Body of pancreas (tissue), 4 donors: ENCODE measurements at places on chromosomes 3 and 15. TPM values are rescaled to one million over a fixed set of nuclear protein-coding genes. Genes with fewer than 3 reads are reported as not detected.
A peak's percentile ranks its signal among the peaks of the same experiment; 100 is the strongest.

SLC28A1 gene
- not detected for total RNA-seq

C3orf22 gene
- total RNA-seq = not detected

TRH gene
- total RNA-seq = not detected

- no peak for DNase-seq
- no peak overlapping the region for H3K4me3 ChIP-seq
- peaks cover 15% of the 10 kb centered on the region for H3K4me1 ChIP-seq
- no peak overlapping the region for H3K27ac ChIP-seq
Measured at GRCh38 chr3:53777468-53777867, 68.8 kb downstream of the CHDH start.

CYP1A1 gene
- total RNA-seq = 1.6 TPM

DNA sequence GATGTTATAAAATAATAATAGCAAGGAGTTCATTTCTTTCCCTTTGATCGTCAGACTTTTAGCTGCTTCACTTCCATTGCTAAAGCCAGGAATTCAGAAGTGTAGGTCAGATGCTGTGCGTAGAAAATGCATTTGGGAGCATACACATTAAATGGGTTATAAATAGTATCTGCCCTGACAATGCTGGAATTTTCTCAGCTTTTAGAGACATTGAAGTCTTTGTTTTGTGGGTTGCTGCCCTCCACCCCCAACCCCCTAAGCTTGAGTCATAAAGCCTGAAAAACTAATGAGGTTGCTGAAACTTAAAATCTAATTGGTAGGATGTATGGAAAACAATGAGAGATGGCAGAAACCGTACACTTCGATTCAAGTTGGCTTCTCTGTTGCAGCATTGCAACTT lies 81.9 kb downstream of the MITF start:
- no peaks in the 10 kb centered on the region for H3K27me3 ChIP-seq
- H3K36me3 ChIP-seq = no peaks in the 10 kb centered on the region
- H3K27ac ChIP-seq = no peak overlapping the region
- no peak overlapping the region for H3K4me3 ChIP-seq

PLA2G4D gene
- total RNA-seq = not detected

DNA sequence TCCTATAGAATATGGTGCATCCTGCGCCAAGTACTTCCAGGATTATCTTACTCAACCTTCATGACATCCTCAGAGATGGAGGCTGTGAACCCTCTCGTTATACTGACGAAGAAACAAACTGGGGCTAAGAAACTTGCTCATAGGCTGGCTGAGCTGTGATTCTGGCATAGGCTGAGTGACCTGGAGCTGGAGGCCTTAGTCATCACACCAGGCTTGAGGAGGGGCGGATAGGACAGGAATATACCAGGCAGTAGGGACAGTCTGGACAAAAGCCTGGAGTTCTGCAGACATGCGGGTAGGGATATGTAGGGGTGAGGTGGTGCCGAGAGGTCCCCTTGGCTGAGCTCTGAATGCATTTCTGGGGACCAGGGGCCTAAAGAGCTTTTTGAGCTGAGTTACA lies 18.1 kb downstream of the HEMK1 start:
- no peaks in the 10 kb centered on the region for H3K27me3 ChIP-seq
- H3K4me3 ChIP-seq = no peak overlapping the region
- H3K36me3 ChIP-seq = no peaks in the 10 kb centered on the region
- no peak overlapping the region for H3K27ac ChIP-seq
- peaks cover 85% of the 10 kb centered on the region for H3K4me1 ChIP-seq
- DNase-seq = no peak

- no peaks in the 10 kb centered on the region for H3K36me3 ChIP-seq
- no peak for DNase-seq
- no peak overlapping the region for H3K4me3 ChIP-seq
- H3K4me1 ChIP-seq = no peaks in the 10 kb centered on the region
Measured at GRCh38 chr3:160205606-160206005, 19.6 kb upstream of the C3orf80 start.

C2CD4A gene
- 1.6 TPM for total RNA-seq

GRCh38 chr15:37107071-37107743 lies 6.9 kb upstream of the MEIS2 start:
- DNase-seq = no peak
- H3K27me3 ChIP-seq = no peaks in the 10 kb centered on the region
- no peaks in the 10 kb centered on the region for H3K36me3 ChIP-seq
- no peak overlapping the region for H3K4me3 ChIP-seq
- peaks cover 17% of the 10 kb centered on the region for H3K4me1 ChIP-seq
- no peak overlapping the region for H3K27ac ChIP-seq

CCR4 gene
- total RNA-seq = not detected

CXCR6 gene
- total RNA-seq = 2.9 TPM

C15orf62 gene
- total RNA-seq = not detected

GOLGA6A gene
- total RNA-seq = not detected

GRCh38 chr3:115725800-115726199 lies 102.5 kb downstream of the GAP43 start:
- no peaks in the 10 kb centered on the region for H3K36me3 ChIP-seq
- H3K27ac ChIP-seq = no peak overlapping the region
- no peaks in the 10 kb centered on the region for H3K27me3 ChIP-seq
- no peak for DNase-seq
- no peak overlapping the region for H3K4me3 ChIP-seq

GRCh38 chr3:37504583-37505357 lies 330.4 kb upstream of the LRRFIP2 start:
- no peaks in the 10 kb centered on the region for H3K36me3 ChIP-seq
- H3K27ac ChIP-seq = no peak overlapping the region
- no peaks in the 10 kb centered on the region for H3K27me3 ChIP-seq
- H3K4me3 ChIP-seq = no peak overlapping the region
- no peaks in the 10 kb centered on the region for H3K4me1 ChIP-seq

GRCh38 chr15:43519196-43519595 lies 1.8 kb downstream of the MAP1A start:
- H3K27me3 ChIP-seq = no peaks in the 10 kb centered on the region
- no peak overlapping the region for H3K4me3 ChIP-seq
- no peaks in the 10 kb centered on the region for H3K4me1 ChIP-seq
- no peak for DNase-seq

DNA sequence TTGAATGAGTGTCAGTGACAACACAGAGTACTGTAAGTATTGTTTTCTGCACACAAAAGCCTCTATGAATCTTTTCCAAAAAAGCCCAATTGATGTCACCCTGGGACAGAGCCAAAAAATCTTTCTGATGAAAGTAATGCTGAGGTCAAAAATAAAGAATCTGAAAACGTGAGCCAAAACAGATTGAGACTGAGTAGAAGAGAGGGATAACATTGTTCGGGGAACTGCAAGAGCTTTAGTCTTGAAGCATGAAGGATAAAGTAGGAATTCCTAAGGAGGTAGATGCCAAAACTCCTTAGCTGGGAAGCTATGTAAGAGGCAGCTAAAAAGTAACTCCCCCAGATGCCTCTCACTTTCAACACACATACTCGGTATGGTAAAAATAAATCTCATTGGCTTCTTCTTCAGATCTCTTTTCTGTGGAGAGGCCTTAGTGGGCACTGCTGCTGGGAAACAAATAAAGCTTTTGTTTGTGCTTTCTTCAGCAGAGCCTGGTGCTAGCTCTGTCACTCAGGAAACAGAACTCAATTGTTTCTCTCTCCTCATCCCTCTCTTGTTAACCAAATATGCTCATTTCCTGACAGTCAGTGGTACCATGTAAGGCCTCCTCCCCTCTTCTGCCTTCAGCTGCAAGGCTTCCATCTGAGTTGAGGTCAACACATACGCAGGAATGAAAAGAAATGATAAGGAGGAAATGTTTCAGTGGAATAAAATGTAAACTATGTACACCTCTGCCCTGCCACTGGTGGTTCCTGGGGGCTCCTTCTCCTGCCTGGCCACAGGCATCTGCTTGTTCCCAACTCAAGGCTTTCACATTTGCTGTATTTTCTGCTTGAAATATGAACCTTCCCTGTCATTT lies 58.1 kb downstream of the CD200 start:
- no peaks in the 10 kb centered on the region for H3K4me1 ChIP-seq
- H3K27me3 ChIP-seq = no peaks in the 10 kb centered on the region
- H3K27ac ChIP-seq = no peak overlapping the region
- no peaks in the 10 kb centered on the region for H3K36me3 ChIP-seq
- no peak for DNase-seq

DNA sequence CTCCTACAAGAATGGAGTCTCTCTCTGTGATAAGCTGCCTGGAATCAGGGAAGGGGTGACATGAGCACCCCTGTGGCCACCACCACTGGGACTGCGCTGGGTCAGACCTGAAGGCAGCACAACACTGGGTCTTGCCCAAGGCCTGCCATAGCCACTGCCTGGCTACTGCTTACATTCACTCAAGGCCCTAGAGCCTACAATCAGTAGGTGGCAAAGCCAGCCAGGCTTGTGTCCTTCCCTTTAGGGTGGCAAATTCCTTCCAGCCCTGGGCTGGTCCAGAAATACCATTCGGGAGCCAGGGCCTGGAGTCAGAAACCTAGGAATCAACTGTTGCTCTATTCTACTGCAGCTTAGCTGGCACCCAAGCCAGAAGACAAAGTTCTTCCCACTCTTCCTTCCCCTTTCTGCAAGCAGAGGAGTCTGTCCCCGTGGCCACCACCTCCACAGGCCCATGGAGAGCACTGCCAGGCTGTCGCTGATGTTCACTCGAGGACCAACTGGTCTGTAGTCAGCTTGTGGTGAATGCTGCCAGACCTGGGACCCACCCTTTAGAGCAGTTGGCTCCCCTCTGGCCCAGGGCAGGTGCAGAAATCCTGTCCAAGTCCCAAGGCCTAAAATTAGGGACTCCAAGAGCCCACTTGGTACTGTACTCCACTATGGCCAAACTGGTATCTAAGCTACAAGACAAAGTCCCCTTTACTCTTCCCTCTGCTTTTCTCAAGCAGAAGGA lies 307.4 kb downstream of the THSD4 start:
- H3K4me1 ChIP-seq = no peaks in the 10 kb centered on the region
- H3K4me3 ChIP-seq = no peak overlapping the region
- H3K36me3 ChIP-seq = no peaks in the 10 kb centered on the region
- no peak overlapping the region for H3K27ac ChIP-seq
- no peaks in the 10 kb centered on the region for H3K27me3 ChIP-seq
- no peak for DNase-seq

SCAANT1 gene
- total RNA-seq = not detected

GRCh38 chr3:127002195-127003174 lies 19.6 kb downstream of the PLXNA1 start:
- no peak overlapping the region for H3K4me3 ChIP-seq
- H3K27ac ChIP-seq = peak overlapping the region; percentile 41
- DNase-seq = peak; percentile 76
- H3K36me3 ChIP-seq = no peaks in the 10 kb centered on the region
- H3K27me3 ChIP-seq = no peaks in the 10 kb centered on the region

DNAH1 gene
- total RNA-seq = 14.8 TPM

GRCh38 chr3:134931045-134931785 lies 136.2 kb downstream of the EPHB1 start:
- H3K4me3 ChIP-seq = no peak overlapping the region
- H3K36me3 ChIP-seq = no peaks in the 10 kb centered on the region
- H3K27me3 ChIP-seq = no peaks in the 10 kb centered on the region
- H3K27ac ChIP-seq = no peak overlapping the region
- no peaks in the 10 kb centered on the region for H3K4me1 ChIP-seq
- no peak for DNase-seq

- H3K27ac ChIP-seq = no peak overlapping the region
- H3K4me3 ChIP-seq = no peak overlapping the region
- H3K27me3 ChIP-seq = no peaks in the 10 kb centered on the region
- DNase-seq = no peak
Measured at GRCh38 chr15:92629276-92629974, 26.1 kb downstream of the FAM174B start.

TP53BP1 gene
- total RNA-seq = 17.5 TPM

GRCh38 chr15:28942046-28942445 lies 56.3 kb downstream of the APBA2 start:
- no peak overlapping the region for H3K27ac ChIP-seq
- no peaks in the 10 kb centered on the region for H3K27me3 ChIP-seq
- H3K4me1 ChIP-seq = no peaks in the 10 kb centered on the region
- H3K36me3 ChIP-seq = no peaks in the 10 kb centered on the region

GRCh38 chr3:155282385-155283091 lies 10.9 kb downstream of the STRIT1 start:
- H3K4me3 ChIP-seq = no peak overlapping the region
- no peaks in the 10 kb centered on the region for H3K4me1 ChIP-seq
- no peak overlapping the region for H3K27ac ChIP-seq
- no peaks in the 10 kb centered on the region for H3K27me3 ChIP-seq
- no peak for DNase-seq

LIPH gene
- 14.8 TPM for total RNA-seq

GRCh38 chr3:119219069-119219468 lies 21.6 kb downstream of the B4GALT4 start:
- no peak overlapping the region for H3K4me3 ChIP-seq
- H3K27ac ChIP-seq = peak overlapping the region; percentile 5
- H3K27me3 ChIP-seq = no peaks in the 10 kb centered on the region
- H3K4me1 ChIP-seq = peaks cover 12% of the 10 kb centered on the region
- no peak for DNase-seq
- no peaks in the 10 kb centered on the region for H3K36me3 ChIP-seq

GRCh38 chr3:123324880-123325765 lies 123.4 kb downstream of the SEC22A start:
- no peak for DNase-seq
- peaks cover 17% of the 10 kb centered on the region for H3K4me1 ChIP-seq
- H3K4me3 ChIP-seq = no peak overlapping the region
- H3K36me3 ChIP-seq = no peaks in the 10 kb centered on the region

TNK2 gene
- 49.1 TPM for total RNA-seq

DNA sequence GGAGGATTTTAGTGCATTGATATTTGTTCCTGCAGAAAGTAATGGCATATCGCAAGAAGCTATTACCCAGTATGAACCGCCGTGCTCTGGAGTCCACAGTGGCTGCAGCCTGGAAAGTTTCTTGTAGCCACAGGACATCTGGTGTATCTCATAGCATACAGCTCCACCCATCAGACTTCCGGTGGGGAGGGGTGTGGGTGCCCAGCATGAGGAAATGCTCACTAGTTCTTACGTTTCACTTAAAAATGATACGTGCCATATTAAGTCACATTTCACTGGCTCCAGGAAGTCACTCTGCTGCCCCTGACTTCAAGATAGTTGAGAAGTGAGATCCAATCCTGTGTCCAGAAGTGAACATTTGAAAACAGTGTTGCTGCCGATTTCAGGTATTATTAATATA lies 990.4 kb downstream of the GBE1 start:
- H3K4me1 ChIP-seq = no peaks in the 10 kb centered on the region
- no peak overlapping the region for H3K4me3 ChIP-seq

KBTBD12 gene
- 3.4 TPM for total RNA-seq

CFAP92 gene
- total RNA-seq = not detected

- no peaks in the 10 kb centered on the region for H3K4me1 ChIP-seq
- no peak for DNase-seq
- no peak overlapping the region for H3K27ac ChIP-seq
- H3K4me3 ChIP-seq = no peak overlapping the region
- H3K27me3 ChIP-seq = no peaks in the 10 kb centered on the region
Measured at GRCh38 chr3:110248666-110249065, 823.0 kb upstream of the NECTIN3 start.

GRCh38 chr15:78810362-78811123 lies 721 bp downstream of the ADAMTS7 start:
- DNase-seq = peak; percentile 30
- peaks cover 19% of the 10 kb centered on the region for H3K4me1 ChIP-seq
- peak overlapping the region; percentile 36 for H3K4me3 ChIP-seq
- H3K36me3 ChIP-seq = no peaks in the 10 kb centered on the region
- H3K27me3 ChIP-seq = no peaks in the 10 kb centered on the region
